ENCODE measurements at places on chromosomes 2 and 18.

- DNase-seq, result peak; percentile 84
These were observed 935 bp upstream of the RAMP1 start for GRCh38 chr2:237858294-237859081.

- no peak for DNase-seq
These were observed 42.1 kb upstream of the REL start for GRCh38 chr2:60839126-60839813.

GRCh38 chr2:8615576-8616281 is 66.1 kb upstream of the ID2 start:
- no peak for DNase-seq

- DNase-seq, result peak; percentile 80
These were observed 1.0 kb downstream of the HDLBP start for GRCh38 chr2:241314226-241315092.

- no peak for DNase-seq
These were observed 109.0 kb downstream of the ZNF516 start for GRCh38 chr18:76386071-76386470.

- no peak for DNase-seq
These were observed 71.4 kb downstream of the HDAC4 start for GRCh38 chr2:239329284-239329971.

- DNase-seq, result no peak
These were observed 15.5 kb downstream of the SPRED2 start for GRCh38 chr2:65416945-65417344.

- DNase-seq, result no peak
These were observed 299.3 kb downstream of the CELF4 start for GRCh38 chr18:37266290-37266689.

GRCh38 chr2:2902547-2903281 is 474.9 kb downstream of the EIPR1 start:
- DNase-seq, result no peak

DNA sequence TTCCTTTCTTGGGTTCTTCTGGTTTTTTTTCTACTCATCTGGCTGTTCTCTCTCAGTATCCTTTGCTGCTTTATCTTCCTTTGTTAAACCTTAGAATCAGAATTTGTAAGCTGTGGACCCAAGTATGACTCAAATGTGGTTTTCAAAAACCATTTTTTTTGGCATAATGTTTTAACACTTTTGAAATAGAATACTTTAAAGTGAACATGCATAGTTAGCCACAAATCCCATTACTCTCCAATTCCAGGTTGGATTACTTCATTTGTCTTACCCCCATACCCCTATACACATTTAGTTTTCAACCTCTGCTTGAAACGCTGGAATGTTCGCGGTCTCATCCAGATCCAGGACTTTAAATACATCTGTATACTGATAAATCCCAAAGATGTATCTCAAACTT is 29.1 kb downstream of the ALMS1 start:
- no peak for DNase-seq

DNA sequence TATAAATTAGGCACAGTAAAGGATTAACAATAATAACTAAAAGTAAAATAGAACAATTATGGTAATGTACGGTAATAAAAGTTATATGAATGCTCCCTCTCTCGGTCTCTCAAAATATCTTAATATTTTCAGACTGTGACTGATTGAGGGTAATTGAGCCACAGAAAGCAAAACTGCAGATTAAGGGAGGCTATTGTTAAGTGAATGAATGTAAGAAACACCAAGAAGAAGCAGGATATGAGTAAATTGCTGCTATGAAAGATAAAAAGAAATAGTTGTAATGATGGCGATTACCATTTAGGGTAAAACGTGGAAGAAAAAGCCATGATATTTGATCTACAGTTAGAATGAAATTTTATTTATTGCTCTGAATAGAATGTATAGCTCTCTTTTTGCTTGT is 24.1 kb downstream of the GULP1 start:
- no peak for DNase-seq

- no peak for DNase-seq
These were observed 778.5 kb upstream of the FANCL start for GRCh38 chr2:59019566-59020159.

- peak; percentile 69 for DNase-seq
These were observed 2.4 kb upstream of the SLC8A1 start for GRCh38 chr2:40454321-40454720.

- DNase-seq, result no peak
These were observed 91.3 kb upstream of the GLS start for GRCh38 chr2:190789074-190790004.

- DNase-seq, result peak; percentile 19
These were observed 38.2 kb upstream of the LYPD6B start for GRCh38 chr2:149000158-149000938.

DNA sequence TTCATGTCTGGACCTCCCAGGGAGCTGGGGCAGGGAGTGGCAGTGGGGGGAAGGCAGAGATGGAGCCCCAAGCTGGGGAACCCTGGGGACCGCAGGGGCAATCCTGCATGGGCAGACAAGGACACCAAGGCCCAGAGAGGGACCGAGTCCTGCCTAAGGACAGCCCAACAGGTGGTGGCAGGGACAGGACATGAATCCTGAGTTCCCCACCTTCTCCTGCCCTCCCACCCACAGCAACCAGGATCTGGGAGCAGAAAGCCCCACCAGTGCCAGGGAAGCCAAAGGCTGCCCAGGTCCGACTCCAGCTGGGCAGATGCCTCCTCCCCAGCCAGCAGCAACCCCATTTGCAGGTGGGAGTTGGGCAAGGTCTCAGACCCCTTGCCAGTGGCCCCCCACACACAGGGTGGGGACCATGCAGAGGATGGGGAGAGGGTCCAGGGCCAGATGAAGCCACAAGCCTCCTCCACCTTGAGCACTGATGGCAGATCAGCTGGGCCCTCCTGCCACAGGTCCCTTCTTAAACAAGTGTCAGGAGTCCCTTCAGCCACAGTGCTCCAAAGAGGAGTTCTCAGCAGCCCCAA is 6.3 kb downstream of the ADRA2B start:
- DNase-seq, result no peak

- DNase-seq, result no peak
These were observed 116.2 kb upstream of the STPG4 start for GRCh38 chr2:47271054-47272000.

DNA sequence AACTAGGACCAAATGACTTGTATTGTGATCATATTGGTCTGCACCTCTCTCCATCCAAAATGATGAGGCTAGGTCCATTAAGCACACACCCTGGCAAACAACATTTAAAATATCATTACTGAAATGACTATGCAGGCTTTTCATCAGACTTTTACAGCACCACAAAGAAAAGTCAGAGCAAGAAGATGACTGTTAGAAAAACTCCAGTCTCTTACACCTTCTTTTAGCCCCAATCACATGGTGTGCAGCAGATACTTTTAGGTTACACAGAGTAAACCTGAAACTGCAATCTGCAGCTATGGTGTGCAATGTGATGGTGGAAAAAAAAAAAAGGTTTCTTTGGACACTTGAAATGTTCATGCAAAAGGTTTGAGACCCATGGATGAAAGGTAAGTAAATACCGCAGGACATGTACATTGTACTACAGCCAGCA is 5.4 kb upstream of the POLI start:
- DNase-seq, result no peak

DNA sequence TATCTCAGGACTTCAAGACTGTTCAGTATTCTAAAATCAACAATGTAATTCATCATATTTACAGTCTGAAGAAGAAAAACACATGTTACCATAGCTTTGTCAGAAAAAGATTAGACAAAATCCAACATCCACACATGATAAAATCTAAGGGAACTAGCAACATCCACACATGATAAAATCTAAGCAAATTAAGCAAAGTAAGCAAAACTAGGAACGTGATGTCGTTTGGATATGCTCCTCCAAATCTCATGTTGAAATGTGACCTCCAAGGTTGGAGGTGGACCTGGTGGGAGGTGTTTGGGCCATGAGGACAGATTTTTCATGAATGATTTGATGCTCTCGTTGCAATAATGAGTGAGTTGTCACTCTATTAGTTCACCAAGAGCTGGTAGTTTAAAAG is 717.3 kb upstream of the HS6ST1 start:
- no peak for DNase-seq

DNA sequence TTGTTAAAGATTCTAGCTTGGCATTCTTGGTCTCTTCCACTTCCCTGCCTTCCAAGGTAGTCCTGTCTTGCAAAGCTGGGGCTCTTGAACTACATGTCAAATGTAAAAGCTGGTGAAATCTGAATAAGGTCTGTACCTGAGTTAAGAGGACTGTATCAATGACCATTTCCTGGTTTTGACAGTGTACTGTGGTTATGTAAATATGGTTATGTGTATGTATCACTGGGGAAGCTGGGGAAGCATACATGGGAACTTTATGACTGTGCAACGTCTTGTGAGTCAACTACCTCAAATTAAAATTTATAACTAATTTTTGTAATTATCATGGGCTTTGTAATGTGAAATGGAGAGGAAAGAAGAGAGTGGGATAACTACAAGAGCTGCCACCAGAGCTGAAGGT is 81.7 kb downstream of the COL4A4 start:
- no peak for DNase-seq

DNA sequence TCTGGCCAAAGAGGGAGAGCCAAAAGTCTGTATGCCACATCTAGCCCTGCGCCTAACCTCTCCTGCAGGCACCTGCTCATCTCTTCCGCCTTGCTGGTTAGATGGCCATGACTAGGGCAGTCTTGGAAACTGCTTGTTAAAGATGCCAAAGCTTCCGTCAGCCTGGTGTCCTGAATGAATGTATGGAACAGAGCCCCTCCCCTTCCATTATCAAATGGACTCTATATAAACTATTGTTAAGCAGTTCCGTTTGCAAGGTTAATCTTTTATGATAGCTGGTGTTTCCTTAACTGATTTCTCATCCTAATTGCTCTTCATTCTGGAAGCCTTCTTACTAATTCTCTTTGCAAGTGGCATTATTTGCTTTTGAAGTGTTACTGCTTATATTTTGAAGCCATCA is 87.1 kb downstream of the ATP9B start:
- DNase-seq, result no peak

- no peak for DNase-seq
These were observed 44.9 kb upstream of the TAF4B start for GRCh38 chr18:26181343-26181826.

DNA sequence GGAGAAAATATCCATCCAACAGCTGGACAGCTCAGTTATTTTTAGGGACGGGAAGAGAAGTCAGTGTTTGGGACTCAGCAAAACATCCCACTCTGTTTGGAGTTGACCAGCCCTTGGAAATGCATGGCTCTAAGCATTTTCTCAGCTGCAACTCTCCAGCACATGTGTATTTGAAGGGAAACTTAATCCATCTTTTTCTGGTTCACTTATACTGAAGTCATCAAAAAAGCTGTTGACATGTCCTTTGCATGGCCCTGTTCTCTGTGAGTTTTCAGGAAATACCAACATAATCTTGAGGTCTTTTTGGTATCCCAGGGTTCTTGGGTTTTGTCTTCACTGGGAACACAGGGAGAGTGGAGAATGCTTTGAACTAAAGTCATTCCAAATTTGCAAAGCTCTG is 91.9 kb upstream of the CELF4 start:
- no peak for DNase-seq

DNA sequence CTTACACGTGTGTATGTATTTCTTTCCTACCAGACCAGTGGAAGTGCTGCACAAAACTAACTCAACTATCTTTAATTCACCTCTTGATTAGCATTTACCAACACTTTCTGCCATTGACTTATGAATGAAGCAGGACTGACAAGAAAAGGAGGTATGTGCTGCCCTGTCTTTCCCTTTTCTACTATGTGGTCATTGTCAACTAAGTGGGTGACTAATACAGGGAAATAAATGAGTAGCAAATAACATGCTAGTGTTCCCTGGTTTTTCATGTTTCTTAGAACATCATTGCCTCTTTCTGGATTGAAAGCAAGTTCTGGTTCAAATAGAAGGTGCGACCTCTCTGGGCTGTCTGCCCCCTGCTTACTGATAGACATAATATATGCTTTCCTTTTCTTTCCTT is 58.0 kb downstream of the LINC00305 start:
- DNase-seq, result no peak

- peak; percentile 84 for DNase-seq
These were observed at the start of gene CAPG for GRCh38 chr2:85409845-85410583. Gene CAPG, minus strand, starts transcription at chr2:85410366. Its CDS starts 8,221 bp downstream, at chr2:85402145.

- no peak for DNase-seq
These were observed 22.2 kb downstream of the FAM110C start for GRCh38 chr2:24107-24506.

GRCh38 chr2:61135510-61135909 is 26.5 kb upstream of the C2orf74 start:
- peak; percentile 51 for DNase-seq

DNA sequence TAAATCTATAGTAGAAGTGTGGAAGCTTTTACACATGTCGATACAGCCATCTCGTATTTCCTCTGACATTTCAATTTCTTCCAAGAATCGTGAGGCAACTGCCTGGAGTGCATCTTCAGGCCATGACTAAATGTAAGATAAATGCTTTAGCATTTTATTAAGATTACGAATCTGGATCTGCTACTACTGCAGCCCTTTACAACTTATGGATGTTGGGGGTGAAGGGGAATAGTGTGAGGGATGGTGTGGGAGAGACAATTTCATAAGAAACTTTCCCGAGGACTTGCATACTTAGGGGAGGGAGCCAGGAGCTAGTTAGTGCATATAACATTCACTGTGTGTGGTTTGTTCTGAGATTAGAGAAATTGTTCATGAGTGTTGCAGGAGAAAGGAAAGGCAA is 204.8 kb downstream of the SLC39A10 start:
- DNase-seq, result no peak

DNA sequence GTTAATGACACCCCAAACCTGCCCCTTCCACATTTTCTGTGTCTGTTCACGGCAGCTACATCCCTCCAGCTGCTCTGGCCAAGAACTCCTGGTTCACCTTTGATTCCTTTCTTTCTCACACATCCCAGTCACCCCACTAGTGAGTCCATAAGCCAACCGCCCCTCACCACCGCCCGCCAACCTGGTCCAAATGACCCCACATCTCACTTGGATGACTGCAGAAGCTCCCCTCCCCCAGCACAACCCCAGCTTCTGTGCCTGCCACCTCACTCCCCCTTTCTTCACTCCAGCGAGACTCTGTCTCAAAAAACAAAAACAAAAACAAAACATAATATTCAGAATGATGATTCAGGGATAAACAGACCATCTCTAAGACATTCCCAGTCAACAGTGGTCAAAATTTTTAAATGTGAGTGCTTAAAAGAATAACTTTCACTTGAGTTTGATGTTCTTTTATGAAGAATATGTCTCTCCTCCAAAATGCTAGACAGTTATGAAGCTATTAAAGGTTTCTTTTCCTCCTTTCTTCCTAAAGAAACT is 3.2 kb downstream of the CYS1 start:
- no peak for DNase-seq

DNA sequence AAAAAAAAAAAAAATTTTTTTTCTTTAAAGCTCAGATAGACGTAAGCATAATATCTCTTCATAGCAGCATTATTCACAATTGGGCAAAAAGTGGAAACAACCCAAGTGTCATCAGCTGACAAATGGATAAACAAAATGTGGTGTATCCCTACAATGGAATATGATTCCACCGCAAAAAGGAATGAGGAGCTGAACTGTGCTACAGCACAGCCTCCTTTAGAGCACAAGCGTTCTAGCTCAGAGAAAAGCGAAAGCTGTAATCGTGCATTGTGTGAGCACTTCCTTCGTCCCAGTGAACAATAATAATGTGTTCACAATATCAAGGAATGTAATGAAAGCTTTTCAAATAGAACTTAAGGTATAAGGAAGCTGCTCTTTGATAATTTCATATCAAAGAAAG is 11.7 kb upstream of the CHMP1B start:
- DNase-seq, result no peak

- no peak for DNase-seq
These were observed 593.1 kb downstream of the CBLN2 start for GRCh38 chr18:71951001-71951400.

Data from suppressor macrophage treated with lipopolysaccharide for 4 hours (primary cell).